NCI-H774 (cell line): ENCODE measurements at places on chromosomes 5 and 9.

DNA sequence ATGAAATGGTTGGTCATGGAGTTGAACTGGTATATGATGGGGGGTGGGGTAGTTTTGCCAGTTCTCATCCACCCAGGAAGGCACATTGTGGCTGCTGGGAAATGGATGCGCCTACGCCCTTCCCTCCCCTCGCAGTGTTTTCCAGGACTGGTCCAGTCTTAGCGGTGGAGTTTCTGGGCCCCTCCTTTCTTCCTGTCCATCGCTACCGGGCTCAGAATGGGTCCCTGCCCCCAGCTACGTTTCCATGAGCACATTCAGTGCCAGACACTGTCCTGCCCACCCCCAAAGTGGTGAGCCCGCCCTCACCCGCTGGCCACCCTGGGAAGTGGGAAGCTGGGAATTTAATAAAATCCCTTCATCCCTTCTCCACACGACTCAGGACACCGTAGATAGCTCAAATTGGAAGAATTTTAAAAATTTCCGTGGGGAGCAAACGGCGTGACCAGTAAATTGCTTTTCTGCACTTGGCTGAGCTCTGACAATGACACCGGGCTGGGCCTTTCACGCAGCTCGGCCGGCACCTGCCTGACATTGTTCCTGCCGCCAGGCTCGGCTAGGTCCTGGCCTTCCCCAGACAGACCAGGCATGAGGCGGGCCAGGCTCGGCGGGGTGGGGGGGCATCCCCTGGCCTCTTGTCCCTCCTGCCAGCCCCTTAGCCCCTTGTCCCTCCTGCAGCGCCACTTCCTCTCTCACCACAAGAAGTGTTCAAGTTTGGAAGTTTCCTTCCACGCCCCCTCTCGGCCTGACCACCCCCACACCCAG lies 3.6 kb downstream of the FGF18 start:
- DNase-seq, result no peak

GRCh38 chr9:71676460-71676859 lies 91.9 kb downstream of the CEMIP2 start:
- DNase-seq, result no peak

- DNase-seq, result peak; percentile 81
These were observed 13.3 kb upstream of the RNF130 start for GRCh38 chr5:180084638-180085561.

DNA sequence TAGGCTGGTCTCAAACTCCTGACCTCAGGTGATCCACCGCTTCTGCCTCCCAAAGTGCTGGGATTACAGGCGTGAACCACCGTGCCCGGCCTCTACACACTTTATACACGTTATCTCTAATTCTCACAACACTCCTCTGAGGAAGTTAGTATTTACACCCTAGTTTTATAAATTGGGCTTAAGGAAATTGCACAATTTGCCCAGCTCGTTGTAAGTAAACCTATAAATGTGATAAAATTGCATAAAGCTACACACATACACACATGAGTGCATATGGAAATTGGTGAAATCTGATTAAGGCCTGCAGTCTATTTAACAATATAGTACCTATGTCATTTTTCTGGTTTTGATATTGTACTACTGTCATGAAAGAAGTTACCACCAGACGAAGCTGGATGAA lies 4.4 kb upstream of the SLC4A9 start:
- DNase-seq, result no peak

- DNase-seq, result no peak
These were observed 82.4 kb downstream of the HMCN2 start for GRCh38 chr9:130347931-130348330.

- no peak for DNase-seq
These were observed 203.1 kb downstream of the ROR2 start for GRCh38 chr9:91746904-91747303.

- DNase-seq, result no peak
These were observed 60.0 kb downstream of the HRH2 start for GRCh38 chr5:175717837-175718236.

GRCh38 chr5:435156-435790 lies 7.7 kb upstream of the EXOC3 start:
- DNase-seq, result no peak

DNA sequence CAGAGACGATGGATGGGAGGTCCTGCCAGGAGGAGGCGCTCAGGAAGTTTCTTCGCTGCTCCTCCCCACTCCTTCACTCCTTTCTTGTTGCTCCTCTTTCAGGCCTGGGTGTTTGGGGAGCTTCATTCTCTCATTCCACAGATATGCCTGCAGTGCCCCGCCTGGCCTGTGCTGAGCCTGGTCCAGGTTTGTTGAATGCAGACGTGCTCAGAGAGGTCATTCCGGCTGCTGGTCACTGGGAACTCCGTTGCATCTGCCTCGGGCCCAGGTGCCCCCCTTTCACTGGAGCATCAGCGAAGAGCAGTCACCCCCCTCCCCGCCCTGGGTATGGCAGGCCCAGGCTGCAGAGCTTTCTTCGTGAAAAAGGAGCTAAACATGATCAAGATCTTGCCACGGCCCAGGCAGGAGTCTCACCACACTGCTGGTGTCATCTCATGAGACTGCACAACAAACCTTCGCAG lies 15.5 kb downstream of the SURF6 start:
- DNase-seq, result no peak

DNA sequence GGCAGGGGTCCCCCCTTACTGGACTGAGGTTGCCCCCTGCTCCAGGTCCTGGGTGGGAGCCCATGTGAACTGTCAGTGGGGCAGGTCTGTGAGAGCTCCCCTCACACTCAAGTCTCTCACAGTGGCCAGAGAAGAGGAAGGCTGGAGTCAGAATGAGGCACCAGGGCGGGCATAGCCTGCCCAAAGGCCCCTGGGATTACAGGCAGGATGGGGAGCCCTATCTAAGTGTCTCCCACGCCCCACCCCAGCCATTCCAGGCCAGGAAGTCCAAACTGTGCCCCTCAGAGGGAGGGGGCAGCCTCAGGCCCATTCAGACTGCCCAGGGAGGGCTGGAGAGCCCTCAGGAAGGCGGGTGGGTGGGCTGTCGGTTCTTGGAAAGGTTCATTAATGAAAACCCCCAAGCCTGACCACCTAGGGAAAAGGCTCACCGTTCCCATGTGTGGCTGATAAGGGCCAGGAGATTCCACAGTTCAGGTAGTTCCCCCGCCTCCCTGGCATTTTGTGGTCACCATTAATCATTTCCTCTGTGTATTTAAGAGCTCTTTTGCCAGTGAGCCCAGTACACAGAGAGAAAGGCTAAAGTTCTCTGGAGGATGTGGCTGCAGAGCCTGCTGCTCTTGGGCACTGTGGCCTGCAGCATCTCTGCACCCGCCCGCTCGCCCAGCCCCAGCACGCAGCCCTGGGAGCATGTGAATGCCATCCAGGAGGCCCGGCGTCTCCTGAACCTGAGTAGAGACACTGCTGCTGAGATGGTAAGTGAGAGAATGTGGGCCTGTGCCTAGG lies at the start of gene CSF2:
Gene CSF2, plus strand, starts transcription at position 559 of the 783 bp plus-strand sequence. Its CDS starts 35 bp downstream, at position 594.
- no peak for DNase-seq

GRCh38 chr5:174371600-174372094 lies 326.1 kb downstream of the NSG2 start:
- no peak for DNase-seq

GRCh38 chr5:41875121-41875520 lies 4.9 kb upstream of the OXCT1 start:
- DNase-seq, result no peak

- DNase-seq, result peak; percentile 19
These were observed 27.5 kb downstream of the SREK1 start for GRCh38 chr5:66171349-66172344.

DNA sequence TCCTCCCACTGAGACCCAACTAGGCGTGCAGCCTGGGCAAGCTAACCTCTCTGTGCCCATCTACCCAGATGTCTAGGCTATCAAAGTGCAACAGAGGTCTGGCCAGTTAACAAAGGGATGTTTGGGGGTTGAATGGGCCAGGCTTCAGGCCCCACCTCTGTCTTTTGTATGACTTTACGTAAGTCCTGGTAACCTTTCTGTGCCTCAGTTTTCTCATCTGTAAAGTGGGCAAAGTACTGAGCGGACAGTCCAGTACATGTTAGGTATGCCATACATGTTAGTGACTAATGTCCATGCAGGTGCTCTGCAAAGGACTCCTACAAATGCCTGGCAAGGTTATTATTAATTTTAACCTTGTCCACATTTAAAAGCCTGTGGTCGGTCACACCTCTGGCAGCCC lies 14.0 kb downstream of the NR5A1 start:
- no peak for DNase-seq

DNA sequence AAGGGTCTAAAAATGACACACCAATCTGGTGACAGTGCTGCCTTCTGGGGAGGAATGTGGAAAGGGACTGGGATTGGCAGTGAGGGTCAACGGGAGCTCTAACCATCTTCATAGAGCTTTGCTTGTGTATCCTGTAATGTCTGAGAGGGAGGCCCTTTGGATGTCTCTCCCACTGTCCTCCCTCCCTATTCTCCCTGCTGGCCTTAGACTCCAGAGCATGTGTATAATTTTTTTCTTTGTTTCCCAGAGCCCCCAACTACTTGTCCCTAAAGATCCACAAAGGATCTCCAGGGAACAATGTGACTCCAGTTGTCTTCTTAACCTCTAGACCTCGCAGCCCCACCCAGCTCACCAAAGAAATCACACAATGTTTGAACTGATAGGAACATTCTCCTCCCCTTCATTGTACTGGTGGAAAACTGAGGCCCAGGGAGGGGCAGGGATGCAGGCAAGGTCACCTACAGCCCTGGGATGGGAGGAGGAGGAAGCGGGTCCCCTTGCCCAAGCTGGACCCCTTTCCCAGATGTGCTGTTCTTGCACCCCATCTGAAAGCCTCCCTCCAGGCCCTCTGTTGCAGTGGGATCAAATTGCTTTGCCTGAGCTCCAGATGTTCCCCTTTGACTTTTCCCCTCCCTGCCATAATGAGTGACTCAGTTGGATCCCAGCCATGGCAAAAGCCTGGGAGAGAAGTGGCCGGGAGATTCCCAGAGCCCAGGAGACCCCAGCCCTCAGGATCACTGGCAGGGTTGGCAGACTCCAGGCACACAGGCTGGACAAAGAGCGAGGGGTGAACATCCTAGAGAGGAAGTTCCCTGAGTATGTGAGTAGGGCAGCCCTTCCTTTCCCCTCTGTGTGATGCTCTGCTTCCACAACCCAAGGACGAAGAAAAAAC lies 21.8 kb downstream of the SPARC start:
- no peak for DNase-seq

GRCh38 chr5:31347552-31347905 lies 154.0 kb downstream of the CDH6 start:
- no peak for DNase-seq

DNA sequence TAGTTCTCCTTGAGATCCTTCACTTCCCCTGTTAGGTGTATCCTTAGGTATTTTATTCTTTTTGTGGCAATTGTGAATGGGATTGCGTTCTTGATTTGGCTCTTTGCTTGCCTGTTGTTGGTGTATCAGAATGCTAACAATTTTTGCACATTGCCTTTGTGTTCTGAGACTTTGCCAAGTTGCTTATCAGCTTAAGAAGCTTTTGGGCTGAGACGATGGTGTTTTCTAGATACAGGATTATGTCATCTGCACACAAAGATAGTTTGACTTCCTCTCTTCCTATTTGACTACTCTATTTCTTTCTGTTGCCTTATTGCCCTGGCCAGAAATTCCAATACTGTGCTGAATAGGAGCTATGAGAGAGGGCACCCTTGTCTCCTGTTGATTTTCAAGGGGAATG lies 609.4 kb upstream of the COX7C start:
- DNase-seq, result no peak

GRCh38 chr5:135565266-135565665 lies 13.5 kb downstream of the CXCL14 start:
- DNase-seq, result no peak

- DNase-seq, result no peak
These were observed 101.1 kb downstream of the FGF18 start for GRCh38 chr5:171520300-171521174.

DNA sequence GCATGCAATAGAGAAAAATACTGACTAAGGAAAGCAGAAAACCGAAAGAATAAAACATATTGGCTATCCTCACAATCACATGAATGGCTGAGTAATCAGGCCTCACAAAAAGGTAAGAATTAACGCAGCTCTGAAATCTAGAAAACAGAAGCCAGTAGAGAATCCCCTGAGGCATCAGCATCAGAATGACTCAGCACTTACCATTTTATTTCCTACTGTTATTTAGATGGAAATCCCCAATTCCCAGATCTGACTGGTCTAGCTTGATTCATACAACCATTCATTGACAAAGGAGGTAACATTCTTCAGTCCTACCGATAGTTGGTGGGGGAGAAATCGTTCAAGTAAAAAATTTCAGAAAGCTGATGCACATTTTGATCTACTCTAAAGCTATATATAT lies 1408.4 kb upstream of the WWC1 start:
- no peak for DNase-seq

- DNase-seq, result peak; percentile 61
These were observed 103.9 kb downstream of the SPOCK1 start for GRCh38 chr5:137395011-137395755.

DNA sequence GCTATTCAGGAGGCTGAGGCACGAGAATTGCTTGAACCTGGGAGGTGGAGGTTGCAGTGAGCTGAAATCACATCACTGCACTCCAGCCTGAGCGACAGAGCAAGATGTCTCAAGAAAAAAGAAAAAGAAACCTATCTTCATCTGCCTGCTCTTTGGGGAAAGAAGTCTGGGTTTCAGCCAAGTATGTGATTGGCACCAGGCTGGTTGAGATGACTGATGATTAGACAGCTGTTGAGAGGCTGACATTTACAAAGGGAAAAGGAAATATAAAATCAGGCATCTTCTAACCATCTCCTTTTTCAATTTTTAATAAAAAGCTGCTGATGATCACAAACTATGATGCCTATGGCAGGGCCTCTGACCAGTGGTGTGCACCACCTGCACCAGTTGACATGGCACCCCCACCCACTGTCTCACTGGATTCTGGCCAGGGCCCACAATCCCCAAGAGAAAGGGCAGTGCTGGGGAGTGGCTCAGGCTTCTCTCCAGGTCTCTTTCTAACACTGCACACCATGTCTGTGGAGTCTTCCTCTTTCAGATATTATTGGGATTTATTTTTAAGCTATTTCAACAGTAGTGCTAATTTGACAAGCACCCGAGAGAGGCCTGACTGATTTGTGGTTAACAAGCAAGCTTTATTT lies 17.2 kb upstream of the C5orf15 start:
- no peak for DNase-seq

- no peak for DNase-seq
These were observed 1174.0 kb downstream of the MAT2B start for GRCh38 chr5:164679461-164679860.

GRCh38 chr5:82991678-82992323 lies 85.4 kb downstream of the TMEM167A start:
- DNase-seq, result no peak

- DNase-seq, result no peak
These were observed 17.6 kb downstream of the NSUN2 start for GRCh38 chr5:6615034-6615815.

- DNase-seq, result no peak
These were observed 199.7 kb downstream of the NNT start for GRCh38 chr5:43802651-43803050.

GRCh38 chr5:108687595-108688200 lies 60.0 kb upstream of the FER start:
- DNase-seq, result no peak

- no peak for DNase-seq
These were observed 56.2 kb upstream of the TRAF1 start for GRCh38 chr9:120982836-120983235.

DNA sequence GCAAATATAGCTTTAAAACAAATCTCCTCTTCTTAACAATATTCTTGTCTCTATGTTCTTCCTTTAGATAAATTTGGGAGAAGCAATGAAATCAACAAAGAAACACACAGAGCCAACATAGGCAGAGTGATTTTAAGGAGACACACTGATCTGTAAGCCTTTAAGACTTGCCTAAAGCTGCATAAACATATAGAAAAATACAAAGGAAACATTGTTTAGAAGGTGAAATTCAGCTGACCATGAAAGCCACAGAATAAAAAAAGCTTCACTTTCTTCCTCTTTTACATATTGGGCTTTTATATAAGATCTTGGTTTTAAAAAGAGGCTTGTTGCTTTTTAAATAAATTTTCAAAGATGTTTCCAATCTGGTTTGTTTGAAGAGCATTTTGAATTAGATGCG lies 1277.5 kb downstream of the EFNA5 start:
- no peak for DNase-seq
